Hippocampal formation (tissue), 2 donors: ENCODE measurements at places on chromosomes 2 and 18.

- DNase-seq = no peak
Observed at GRCh38 chr2:231667496-231667895, 40.8 kb upstream of the PTMA start.

DNA sequence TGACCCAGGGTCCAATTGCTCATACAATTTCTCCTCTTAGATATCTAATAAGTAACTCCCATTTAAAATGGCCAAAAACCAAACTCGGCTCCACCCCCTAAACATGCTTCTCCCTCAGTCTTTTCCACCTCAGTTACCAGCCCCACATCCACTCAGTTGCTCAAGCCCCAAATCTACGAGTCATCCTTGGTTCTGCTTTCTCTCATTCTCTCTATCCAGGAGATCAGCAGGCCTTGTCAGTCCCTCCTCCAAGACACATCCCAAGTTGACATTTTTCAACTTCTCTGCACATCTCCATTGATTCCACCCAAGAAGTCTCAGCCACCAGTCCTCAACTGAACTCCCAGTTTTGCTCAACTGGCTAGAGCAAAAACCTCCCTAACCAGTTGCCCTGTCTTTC lies 40.5 kb upstream of the RTN4 start:
- DNase-seq = no peak

- DNase-seq = no peak
Observed at GRCh38 chr18:9659499-9660375, 45.4 kb upstream of the PPP4R1 start.

DNA sequence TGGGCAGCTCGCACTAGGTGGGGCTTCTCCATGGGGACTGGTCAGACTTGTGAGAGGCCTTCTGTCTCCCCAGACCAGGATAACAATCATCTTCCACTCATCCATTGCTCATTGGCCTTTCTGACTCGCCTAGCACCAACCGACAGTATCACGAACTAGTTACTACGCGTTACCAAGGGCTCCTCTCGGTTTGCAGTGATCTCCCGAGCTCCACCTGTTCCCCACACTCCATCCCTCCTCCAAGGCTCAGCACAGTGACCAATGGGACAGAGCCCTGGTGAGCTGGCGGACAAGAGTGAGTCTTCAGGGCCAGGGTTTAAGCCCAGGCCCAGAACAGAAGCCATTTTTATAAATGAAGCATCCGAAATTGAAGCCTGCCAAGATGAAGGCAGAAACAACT lies 42.8 kb upstream of the SMAD7 start:
- no peak for DNase-seq

- DNase-seq = no peak
Observed at GRCh38 chr2:179438654-179439053, 174.0 kb upstream of the SESTD1 start.

GRCh38 chr18:77470569-77471413 lies 221.1 kb downstream of the GALR1 start:
- DNase-seq = no peak

DNA sequence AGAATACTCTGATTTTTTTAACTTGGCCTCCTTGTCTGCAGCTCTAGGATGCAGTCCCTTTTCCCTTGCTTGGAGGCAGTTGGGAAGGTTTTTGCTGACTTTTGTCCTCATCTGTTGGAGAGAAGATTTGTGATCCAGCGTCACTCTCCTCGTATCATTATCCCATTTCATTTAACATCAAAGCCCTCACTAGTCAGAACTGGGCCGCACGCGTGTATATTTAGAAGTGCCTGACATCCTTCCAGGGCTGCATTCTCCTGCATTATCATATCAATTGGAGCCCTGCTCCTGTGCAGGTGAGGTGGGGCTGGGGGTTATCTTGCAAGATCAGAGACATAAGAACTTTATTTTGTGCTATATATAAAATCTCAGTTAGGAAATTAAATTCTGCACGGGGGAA lies 435.1 kb upstream of the HS6ST1 start:
- DNase-seq = no peak

DNA sequence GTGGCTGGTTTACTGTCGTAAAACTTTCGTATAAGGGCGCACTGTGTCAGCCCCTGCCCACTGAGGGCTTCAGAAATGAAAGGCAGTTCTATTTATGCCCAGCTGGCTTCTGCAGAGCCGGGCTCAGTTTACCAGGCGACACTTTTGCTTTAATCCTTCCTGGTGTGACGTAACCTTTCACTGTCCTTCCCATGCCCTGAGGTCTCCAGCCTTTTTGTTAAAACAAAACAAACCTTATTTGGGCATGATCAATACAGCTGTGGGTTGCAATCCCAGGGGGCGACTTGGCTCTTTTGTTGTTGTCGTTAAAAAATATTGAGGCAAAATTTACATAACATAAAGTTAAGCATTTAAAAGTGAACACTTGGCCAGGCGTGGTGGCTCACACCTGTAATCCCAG lies 85.3 kb downstream of the AGAP1 start:
- DNase-seq = no peak

DNA sequence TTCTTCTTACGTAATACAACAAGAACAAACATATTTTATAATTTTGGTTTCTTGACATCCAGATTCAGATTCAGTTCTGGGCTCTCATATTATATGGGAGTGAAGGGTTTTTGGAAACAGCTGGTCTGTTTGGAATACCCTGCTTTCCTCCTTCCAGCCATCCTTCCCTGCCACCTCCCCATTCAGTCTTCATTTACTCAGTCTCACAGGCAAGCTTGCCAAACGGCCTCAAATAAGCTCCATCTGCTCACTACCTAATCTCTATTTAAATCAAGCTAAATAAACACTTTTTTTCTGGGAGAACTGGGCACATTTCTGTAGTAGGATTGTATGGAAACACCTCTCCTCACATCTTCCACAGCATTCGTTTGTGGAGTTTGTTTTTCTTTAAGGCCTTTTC lies 147.5 kb downstream of the RND3 start:
- DNase-seq = peak; percentile 19
